ENCODE measurements at places on chromosomes 7 and 10.

DNA sequence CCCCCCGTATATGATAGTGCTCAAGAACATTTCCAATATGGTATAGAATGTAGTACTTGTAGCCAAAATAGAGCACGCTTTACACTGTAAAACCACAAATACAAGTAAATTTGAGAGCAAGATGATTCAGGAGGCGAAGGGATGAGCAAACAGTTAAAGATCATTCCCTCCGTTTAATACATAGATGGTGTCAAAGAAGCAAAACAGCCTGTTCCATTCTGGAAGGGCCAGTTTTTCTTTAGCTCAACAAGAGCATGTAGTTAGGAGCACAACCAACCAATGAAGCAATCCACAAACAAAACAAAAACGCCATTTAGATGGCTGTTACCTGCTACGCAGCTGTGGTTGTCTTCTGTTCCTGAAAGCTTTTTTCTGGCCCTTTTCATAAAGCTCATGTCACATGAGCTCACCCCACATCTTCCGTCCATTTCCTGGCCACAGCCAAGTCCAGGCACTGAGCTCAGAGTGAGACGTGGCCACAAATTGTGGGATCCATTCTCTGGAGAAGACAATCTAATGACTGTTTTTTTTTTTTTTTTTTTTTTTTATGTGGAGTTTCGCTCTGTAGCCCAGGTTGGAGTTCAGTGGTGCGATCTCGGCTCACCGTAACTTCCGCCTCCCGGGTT lies 185.6 kb downstream of the FANK1 start:
- no peak for DNase-seq

DNA sequence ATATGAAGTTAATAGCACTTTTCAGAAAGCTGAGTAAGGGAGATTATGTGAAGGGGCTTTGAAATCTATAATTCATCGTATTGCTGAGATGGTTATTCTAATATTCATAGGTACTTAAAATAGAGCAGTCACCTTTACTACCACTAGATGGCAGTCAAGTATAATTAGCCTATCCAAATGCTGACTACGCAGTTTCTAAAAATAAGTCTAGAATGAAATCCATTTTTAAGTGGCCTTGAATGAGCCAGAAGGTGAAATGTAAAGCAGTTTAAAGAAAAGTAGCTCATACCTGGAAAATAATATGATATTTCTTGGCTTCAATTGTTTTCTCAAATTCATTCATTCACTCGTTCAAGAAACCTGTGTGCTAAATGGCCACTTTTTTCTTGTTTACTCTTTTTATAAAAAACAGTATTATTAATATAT lies 1277.1 kb downstream of the GATA3 start:
- DNase-seq = peak; percentile 42

DNA sequence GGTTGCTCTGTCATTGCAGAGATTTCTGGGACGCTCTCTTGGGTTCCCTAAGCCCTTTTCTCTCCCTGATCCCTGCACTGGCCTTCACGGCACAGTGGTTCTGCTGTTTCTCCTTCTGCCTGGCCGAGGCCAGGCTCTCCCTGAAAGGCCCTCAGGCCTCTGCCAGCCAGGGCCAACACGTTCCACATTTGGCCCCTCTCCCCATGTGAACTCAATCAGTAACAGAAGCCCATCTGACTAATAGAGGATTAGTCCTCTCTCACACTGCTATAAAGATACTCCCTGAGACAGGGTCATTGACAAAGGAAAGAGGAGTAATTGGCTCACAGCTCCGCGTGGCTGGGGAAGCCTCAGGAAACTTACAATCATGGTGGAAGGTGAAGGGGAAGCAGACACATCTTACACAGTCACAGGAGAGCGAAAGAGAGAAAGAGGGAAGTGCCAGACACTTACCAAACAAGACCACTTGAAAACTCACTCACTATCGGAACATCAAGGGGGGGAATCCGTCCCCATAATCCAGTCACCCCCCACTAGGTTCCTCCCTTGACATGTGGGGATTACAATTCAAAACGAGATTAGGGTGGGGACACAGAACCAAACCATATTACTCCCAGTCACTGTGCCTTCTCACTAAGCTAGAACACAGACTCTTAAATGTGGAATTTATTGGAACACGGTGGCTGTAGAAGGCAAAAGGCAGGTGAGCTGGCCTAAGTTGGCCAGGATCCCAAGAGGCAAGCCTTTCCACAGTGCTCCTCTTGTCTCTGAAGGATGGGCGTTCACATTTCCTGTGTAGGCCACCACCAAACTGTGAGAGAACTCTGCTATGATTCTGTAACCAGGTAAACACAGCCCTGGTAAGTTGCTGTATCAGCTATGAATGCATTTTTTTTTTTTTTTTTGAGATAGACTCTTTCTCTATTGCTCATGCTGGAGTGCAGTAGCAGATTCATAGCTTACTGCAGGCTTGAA lies 8.8 kb downstream of the FZD8 start:
- DNase-seq = no peak

- DNase-seq = no peak
Observed at GRCh38 chr10:86673827-86674581, 5.7 kb downstream of the LDB3 start.

DNA sequence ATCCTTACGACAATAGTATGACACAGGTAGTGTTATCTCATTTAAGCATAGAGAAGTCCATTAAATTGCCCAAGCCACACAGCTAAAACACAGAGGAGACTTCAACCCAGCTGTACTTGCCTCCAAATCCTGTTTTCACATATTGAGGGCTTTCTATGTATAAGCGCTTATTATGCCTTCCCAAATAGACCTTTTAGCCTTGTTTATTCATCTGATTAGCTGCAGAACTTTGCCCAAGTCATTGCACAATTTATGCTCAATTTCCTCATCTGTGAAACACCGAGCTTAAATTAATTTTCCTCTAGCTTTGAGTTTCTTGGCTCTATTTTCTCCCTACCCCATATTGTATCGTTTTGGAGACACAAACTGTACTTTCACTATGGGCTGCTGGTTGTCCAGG lies 15.5 kb downstream of the NPS start:
- DNase-seq = no peak

DNA sequence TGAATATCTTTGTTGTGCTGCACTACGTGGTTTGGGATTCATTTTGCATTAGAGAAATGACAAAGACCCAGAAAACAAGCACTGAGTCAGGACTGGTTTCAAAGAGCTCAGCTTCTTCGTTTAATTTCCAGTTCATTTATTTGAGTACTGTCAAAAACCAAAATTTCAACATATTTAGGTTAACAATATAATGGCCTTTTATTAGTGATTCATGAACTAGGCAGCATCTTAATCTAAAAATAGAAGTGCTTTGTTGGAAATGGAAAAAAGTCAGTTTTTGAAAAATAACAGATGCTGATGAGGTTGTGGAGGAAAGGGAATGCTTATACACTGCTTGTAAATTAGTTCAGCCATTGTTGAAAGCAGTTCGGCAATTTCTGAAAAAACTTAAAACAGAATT lies 856.4 kb downstream of the LRMDA start:
- no peak for DNase-seq
